T1000 (cell line): ENCODE measurements at places on chromosomes 3 and 15.

DNA sequence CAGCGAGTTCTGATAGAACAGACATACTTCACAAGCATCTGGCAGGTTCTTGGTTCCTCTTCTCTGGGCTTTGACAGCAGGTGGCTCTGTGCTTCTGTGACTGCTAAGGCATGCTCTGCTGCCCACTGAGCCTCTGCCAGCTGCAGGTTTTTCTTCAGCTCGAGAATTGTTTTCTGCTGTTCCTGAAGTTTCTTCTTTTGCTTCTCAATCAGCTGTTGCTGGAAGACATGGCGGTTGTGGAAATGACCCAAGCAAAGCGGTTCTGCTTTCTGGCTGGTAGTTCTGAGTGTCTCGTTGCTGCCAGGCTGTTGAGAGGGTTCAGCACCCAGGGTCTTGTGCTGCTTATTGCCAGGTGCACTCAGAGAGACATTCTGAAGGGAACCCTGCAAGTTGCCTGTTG is 50.8 kb downstream of the CCDC191 start:
- DNase-seq, result no peak

- DNase-seq, result no peak
Measured at GRCh38 chr3:14943042-14943441, 4.3 kb upstream of the NR2C2 start.

GRCh38 chr15:49877873-49878521 is 241.0 kb downstream of the ATP8B4 start:
- no peak for DNase-seq

DNA sequence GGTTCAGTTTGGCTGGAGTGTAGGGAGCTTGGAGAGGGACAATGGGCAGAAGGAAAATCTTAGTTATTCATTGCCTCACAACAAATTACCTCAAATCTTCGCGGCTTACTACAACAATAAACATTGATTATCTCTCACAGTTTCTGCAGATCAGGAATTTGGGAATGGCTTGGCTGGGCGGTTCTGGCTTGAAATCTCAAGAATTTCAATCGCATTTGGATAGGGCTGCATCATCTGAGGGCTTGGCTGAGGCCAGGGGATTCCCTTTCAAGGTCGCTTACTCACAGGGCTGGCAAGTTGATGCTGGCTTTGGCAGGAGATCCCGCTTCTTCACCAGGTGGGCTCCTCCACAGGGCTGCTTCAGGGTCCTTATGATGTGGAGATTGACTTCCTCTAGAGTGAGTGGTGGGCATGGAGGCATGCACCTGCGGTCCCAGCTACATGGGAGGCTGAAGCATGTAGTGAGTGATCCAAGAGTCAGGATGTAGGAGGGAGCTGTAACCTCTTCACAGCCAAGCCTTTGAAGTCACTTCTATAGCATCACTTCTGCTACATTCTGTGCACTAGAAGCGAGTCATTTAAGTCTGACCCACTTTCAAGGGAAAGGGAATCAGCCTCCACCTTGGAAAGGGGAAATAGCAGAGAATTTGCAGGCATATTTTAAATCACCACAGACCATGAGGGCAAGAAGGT is 63.1 kb downstream of the CDC25A start:
- DNase-seq, result peak; percentile 53

DNA sequence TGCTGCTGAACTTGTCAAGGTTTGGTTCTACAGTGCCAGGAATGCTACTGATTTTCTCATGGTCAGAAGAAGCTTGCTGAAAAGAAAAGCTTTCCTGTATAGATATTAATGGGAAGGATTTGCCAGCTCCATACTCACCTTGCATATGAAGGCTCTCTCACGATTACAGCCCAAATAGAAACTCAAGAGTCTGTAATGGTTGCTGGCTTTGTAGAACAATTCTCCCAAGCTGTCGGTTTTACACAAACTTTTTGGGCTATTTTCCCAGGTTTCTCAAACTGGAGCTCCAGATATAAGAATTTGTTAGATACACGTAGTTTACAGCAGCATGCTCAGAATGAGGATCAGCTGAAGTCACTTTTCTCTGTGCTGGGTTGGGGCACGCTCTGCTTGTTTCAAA is 30.1 kb upstream of the LRRC3B start:
- DNase-seq, result no peak
